Testis (tissue), 5 donors: ENCODE measurements at places on chromosomes 5 and 9. TPM values are rescaled to one million over a fixed set of nuclear protein-coding genes. Genes with fewer than 3 reads are reported as not detected.

- DNase-seq, result no peak
- H3K4me1 ChIP-seq, result no peaks in the 10 kb centered on the region
- no peaks in the 10 kb centered on the region for H3K36me3 ChIP-seq
- no peak overlapping the region for H3K4me3 ChIP-seq
- H3K27me3 ChIP-seq, result no peaks in the 10 kb centered on the region
Observed at GRCh38 chr5:96297867-96298266, 135.2 kb downstream of the PCSK1 start.

DNA sequence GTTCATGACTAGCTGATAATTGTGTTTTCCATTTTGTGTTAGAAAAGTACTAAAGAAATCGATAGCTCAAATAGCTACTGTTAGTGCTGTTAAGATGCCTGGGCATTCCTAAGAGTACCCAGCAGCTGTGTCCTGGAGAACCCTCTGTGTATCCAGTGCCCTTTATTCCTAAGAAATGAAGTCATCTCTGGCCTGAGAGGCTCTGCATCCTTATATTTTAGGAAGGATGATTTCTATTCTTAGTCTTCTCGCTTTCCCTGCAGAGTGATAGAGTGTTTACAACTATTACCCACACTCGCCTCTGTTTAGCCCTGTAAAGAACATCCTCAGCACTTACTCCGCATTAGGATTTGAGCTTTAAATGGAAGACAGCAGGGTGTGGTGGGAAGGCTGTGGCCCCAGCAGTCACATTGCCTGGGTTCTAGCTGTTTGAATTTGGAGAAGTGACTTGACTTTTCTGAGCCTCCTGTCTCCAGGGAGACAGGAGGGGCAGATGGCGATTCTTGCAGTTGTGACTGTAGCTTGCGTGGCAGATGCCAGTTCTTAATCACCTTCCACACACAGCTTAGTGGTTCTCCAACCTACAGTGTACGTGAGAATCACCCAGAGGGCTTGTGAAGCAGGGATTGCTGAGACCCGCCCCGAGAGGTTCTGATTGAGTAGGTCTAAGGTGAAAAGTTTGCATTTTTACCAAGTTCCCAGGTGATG, 177.2 kb upstream of the PITX1 start:
- no peak for DNase-seq
- no peak overlapping the region for H3K4me3 ChIP-seq
- no peaks in the 10 kb centered on the region for H3K36me3 ChIP-seq

DNA sequence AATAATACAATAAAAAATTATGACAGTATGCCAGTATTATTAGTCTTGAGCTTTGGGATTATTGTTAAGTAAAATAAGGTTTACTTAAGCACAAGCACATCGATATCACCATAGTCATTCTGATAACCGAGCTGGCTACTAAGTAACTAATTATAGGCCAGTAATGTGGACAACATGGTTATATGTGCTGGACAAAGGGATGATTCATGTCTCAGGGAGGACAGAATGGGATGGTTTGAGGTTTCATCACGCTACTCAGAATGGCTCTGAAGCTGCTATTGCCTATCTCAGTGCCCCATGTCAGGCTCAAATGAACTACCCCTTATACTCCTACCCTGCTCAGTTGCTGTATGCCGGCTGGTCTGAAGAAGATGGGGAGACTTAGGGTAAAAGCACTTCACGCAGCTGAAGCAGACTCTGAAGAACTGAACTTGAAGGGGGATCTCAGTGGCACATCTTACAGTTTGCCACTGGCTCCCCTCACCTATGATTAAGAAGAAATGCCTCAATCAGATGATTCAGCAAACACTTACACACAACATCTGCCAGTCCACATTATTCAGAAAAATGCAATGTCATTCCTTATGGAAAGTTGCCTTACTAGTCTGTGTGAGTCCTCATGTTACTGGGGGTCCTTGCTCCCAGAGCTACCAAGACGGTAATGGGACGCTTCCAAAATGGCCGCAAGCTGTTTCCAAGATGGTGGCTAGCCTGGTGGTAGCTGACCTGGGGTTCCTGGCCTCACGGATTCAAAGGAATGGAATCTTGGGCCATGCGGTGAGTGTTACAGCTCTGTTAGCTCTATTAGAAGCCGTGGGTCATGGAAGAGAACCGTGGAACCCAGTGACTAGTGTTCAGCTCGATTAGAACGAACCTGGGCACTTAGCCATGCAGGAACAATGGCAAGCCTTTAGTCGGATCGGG, 1098.6 kb downstream of the TAF11L14 start:
- H3K27me3 ChIP-seq, result no peaks in the 10 kb centered on the region
- H3K4me3 ChIP-seq, result no peak overlapping the region
- no peaks in the 10 kb centered on the region for H3K36me3 ChIP-seq
- H3K4me1 ChIP-seq, result no peaks in the 10 kb centered on the region

DNA sequence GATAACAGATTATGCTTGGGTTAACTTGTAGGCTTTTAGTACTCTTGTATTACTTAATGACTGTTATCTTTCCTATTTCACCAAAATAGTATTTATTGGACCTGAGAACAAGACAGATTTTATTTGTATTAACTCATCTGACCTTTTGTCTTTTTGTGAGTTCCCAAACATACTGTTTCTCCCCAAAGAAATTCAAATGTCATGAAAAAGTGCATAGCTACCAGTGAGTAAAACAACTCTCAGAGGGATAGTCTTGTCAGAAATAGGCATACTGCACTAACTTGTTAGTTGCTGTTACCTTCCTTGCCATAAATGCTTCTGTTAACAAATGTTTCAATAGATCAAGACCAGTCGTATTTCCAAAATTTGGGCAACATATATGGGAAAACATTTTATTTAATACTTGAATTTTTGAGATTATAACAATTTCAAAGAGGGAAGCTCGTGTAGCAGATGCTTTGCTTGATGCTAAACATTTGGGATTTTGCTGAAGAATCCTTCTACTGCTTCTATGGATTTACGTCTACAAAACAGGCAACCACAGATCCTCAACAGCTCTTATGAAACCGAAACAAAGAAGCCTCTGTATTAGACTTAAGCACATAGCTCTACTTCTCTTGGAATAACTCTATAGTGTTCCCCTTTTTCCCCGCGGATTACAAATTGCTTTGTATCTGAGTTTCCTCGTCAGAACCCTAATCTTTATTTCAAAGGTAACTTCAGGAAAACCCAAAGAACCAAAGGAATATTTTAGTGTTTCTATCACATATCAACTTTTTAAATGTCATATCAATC, 248.8 kb downstream of the MCTP1 start:
- H3K36me3 ChIP-seq, result no peaks in the 10 kb centered on the region
- no peak overlapping the region for H3K27ac ChIP-seq
- H3K4me1 ChIP-seq, result no peaks in the 10 kb centered on the region
- H3K27me3 ChIP-seq, result no peaks in the 10 kb centered on the region
- no peak overlapping the region for H3K4me3 ChIP-seq

DNA sequence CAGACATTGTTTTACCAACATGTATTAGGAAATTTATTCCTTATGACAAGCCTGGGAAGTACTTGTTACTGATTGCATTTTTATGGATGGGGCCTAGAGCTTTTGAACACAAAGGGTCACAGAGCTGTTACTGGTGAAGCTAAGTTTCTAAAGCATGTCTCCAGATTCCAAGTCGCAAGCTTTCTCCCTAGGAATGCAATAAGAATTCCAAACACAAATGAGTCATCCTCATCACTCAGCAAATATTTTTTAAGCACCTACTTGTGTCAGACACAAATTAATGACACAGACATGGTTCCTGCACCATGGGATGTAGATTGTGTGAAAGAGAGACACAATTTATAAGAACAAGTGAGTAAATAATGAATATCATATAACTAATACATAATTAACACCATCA, 11.0 kb upstream of the SH3RF2 start:
- no peaks in the 10 kb centered on the region for H3K36me3 ChIP-seq
- no peak overlapping the region for H3K4me3 ChIP-seq
- no peak overlapping the region for H3K27ac ChIP-seq
- H3K4me1 ChIP-seq, result no peaks in the 10 kb centered on the region
- no peak for DNase-seq

GRCh38 chr5:139178589-139178917, 19.6 kb downstream of the SIL1 start:
- peak overlapping the region; percentile 17 for H3K27ac ChIP-seq
- no peaks in the 10 kb centered on the region for H3K27me3 ChIP-seq
- DNase-seq, result no peak
- H3K36me3 ChIP-seq, result no peaks in the 10 kb centered on the region
- peaks cover 32% of the 10 kb centered on the region for H3K4me1 ChIP-seq

C9 gene
- 0.16 TPM for total RNA-seq

CSF2 gene
- total RNA-seq, result not detected

PARP8 gene
- 18.0 TPM for total RNA-seq
